Pons (tissue), 1 donor: ENCODE measurements at places on chromosomes 1 and 21.

DNA sequence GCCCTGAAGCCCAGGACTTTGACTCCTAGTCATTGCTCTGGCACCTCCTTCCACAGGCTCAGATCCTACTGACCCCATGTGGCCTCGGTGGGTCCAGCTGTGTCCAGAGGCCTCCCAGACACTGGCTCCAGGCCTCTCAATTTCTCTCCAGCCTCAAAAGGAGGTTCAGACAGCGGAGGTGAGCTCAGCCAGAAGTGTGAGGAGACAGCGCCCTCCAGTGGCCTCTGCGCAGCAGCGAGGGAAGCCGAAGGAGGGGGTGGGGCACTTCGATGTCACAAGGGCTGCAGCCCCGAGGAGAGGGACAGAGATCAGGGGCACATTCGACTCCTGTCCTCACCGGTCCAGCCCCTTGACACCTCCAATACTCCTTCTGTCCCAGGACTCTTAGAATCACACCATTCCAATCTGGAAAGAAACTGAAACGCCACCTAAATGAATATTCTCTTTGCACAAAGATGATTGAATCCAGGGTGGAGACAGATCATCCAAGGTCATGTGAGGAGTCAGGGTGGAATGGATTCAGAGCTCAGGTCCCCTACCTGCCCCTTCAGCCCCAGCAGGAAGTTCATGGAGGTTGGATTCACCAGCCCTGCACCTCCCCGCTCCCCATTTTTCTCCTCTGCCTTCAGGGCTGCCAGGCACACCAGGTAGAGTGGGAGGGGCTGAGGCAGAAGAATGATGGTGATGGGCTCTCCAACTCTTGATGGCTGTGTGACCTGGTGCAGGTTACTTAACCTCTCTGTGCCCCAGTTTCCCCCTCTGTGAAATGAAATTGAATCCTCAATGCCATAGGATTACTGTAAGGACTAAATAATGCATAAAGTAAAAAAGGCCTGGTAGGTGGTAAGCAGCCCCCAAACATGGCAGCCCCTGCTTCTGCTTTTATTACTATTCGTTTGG is 34.8 kb upstream of the ZBTB40 start:
- DNase-seq: peak; percentile 67

GRCh38 chr1:113834716-113835115 is 22.4 kb upstream of the RSBN1 start:
- DNase-seq: no peak

- no peak for DNase-seq
These were observed 63.2 kb downstream of the SSBP3 start for GRCh38 chr1:54342742-54343687.

GRCh38 chr1:233085566-233085965 is 135.2 kb downstream of the NTPCR start:
- no peak for DNase-seq

GRCh38 chr1:153352523-153352922 is 3.9 kb upstream of the PGLYRP4 start:
- DNase-seq: peak; percentile 64

- DNase-seq: peak; percentile 55
These were observed 1.4 kb upstream of the VAMP4 start for GRCh38 chr1:171743081-171743870.

DNA sequence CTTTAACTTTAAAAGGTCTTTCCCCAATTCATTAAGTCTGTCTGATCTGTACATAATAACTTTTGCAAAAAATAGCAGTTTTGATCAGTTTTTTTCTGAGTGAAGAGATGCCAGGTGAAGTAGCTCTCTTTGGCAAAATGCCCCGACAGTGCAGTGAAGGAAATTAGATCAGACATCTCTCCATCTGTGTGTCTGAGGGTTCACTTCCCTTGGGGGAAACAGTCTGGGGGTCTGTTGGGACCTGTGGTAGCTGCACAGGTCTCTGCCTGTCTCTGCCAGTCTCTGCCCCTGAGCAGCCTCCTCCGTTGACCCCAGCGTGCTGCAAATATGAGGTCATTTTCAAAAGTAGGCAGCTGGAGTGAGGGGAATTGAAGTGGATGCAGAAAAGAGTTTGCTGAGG is 54.5 kb downstream of the TBCE start:
- no peak for DNase-seq

- no peak for DNase-seq
These were observed 859 bp downstream of the NFASC start for GRCh38 chr1:204871405-204872037.

GRCh38 chr1:38858833-38859560 is 575 bp downstream of the RRAGC start:
- no peak for DNase-seq

DNA sequence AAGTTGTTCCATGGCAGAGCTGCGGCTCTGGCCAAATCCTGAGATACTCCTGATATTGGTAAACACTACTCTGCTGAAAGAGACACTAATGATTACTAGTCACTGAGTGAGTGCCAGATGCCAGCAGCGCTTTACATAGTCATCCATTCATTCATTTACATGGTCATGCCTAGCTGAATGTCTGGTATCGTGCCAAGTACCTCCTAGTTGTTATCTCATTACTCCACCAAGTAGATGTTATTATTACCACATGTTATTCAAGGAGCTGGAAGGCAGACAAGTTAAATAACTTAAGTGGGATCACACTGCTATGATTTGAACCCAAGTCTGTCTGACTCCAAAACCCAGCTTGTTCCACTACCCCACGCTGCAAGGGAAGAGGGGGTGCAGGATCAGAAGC is 4.7 kb downstream of the OLFML2B start:
- DNase-seq: no peak

DNA sequence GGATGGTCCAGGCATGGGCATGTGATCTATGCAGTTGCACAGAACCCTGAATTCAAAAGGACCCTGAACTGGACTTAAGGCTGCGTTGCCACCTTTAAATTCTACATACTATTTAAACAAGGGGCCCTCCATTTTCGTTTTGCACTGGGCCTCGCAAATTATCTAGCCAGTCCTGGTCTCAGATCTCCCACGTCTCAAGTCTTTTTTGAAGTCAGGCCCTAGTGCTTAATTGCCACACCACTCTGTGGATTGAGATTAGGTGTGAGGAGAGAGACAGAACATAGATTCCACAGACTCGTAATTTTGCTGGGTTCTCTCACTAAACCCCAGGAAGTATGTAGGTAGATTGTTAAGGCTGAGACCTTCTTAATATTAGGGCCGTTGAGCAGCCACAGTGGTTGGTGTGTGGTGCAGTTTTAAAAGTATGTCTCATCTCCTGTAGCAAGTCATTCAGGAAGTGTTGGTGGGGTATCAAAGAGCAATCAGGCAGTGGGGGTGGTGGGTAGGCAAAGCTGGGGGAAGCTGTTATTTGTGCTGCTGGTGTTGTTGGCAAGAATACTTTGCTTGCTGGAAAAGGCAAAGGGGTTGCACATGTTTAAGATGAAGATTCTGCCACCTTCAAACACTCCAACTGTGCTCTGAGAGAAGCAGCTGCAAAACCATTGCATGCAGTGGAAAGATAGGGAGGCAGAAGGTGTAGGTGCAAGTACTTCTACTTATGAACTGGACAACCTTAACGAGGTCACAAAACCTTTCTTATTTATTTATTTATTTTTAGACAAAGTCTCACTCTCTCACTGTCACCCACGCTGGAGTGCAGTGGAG is 11.2 kb downstream of the CD84 start:
- no peak for DNase-seq

GRCh38 chr1:10014016-10014415 is 17.0 kb downstream of the RBP7 start:
- DNase-seq: no peak

- no peak for DNase-seq
These were observed 20.6 kb upstream of the RNU1-4 start for GRCh38 chr1:16719571-16720350.

- DNase-seq: peak; percentile 95
These were observed 543 bp upstream of the KCNJ10 start for GRCh38 chr1:160070243-160071163.

DNA sequence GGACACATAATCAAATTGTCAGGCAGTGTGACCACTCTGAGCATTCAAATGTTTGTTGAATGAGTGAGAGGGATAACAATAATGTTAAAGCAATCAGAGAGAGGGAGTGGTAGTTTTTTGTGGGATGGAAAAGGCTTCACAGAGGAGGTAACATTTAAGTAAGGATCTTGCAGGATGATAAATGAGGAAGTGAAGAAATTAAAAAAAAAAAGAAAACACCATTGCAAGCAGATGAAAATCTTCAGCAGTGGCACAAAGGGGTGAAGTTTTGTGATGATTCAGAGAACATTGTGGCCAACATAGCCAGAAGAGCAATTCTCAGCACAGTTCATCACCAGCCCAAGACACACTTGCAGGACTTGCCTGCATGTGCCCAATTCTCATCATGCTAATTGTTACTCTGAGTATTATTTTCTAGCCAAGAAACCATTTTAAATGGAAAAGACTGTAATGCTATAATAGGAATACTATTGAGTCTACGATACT is 35.0 kb downstream of the OVGP1 start:
- DNase-seq: no peak

- no peak for DNase-seq
These were observed 59.9 kb upstream of the FBXO28 start for GRCh38 chr1:224054012-224054411.

- no peak for DNase-seq
These were observed 20.3 kb downstream of the ENO1 start for GRCh38 chr1:8858112-8858668.

DNA sequence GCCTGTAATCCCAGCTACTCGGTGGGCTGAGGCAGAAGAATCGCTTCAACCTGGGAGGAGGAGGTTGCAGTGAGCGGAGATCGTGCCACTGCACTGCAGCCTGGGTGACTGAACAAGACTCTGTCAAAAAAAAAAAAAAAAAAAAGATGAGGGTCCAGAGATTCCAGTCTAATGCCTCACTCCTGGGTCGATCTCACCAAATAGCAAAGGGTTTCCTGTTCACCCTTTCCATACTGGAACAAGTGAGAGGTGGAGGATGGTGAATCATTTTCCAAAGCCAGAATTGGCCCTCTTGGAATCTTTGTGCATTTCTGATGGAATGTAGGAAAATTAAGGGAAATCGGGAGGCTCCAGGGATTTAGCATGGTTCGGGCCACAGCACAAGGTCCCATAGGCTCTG is 58.1 kb upstream of the ZNF648 start:
- DNase-seq: no peak

- DNase-seq: peak; percentile 29
These were observed 978 bp downstream of the PRDM15 start for GRCh38 chr21:41877901-41878830.

GRCh38 chr1:161994175-161994668 is 29.4 kb downstream of the OLFML2B start:
- DNase-seq: peak; percentile 81

GRCh38 chr1:47763591-47764171 is 233.5 kb downstream of the TRABD2B start:
- DNase-seq: peak; percentile 3

DNA sequence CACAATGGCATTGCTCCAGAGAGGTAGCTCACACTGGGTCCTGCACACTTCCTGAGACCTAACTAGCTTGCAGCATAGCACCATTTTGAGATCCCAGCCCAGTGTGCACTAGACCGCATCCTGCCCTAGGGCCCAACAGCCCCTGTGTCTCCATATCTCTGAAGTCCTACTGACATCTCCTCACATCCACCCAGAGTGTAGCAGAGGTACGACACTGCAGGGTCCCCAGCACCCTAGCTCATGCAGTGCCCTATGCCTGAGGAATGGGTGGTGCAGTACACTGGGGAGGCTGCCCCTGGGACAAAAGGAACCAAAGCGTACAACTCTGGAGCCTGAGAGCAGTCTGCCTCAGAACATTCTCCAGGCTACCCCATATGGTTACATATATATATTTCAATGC is 111.4 kb upstream of the DEPDC1 start:
- DNase-seq: no peak

GRCh38 chr21:33884376-33885171 is 31.0 kb downstream of the ATP5PO start:
- no peak for DNase-seq

- DNase-seq: no peak
These were observed 123.7 kb downstream of the NOS1AP start for GRCh38 chr1:162193221-162193620.

DNA sequence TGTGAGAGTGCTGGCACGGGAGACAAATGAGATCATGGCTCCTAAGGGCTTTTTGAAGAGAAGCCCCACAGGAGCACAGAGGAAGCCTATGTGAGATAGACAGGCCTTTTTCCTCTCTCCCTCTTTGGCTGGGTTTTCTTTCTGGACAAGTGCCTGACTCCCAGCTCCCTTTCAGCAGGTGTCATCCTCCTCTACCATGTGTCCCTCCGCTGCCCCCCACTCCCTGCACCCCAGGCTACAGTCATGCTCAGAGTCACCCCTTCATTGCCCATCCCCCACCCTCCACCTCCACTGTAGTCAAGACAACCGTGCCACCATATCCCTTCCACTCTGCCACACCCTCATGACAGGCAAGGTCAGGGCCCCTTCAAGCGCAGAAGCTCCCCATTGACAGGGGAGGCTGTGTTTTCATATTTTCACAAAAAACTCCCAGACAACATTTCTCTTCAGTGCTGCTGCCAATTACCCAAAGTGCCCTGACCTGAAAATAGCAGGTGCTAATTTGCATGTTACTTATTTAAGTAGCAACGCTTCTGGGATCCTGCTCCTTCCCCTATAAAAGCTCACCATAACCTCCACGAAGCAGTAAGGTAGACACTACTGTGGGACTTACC is 92.1 kb upstream of the IPO9 start:
- peak; percentile 50 for DNase-seq

DNA sequence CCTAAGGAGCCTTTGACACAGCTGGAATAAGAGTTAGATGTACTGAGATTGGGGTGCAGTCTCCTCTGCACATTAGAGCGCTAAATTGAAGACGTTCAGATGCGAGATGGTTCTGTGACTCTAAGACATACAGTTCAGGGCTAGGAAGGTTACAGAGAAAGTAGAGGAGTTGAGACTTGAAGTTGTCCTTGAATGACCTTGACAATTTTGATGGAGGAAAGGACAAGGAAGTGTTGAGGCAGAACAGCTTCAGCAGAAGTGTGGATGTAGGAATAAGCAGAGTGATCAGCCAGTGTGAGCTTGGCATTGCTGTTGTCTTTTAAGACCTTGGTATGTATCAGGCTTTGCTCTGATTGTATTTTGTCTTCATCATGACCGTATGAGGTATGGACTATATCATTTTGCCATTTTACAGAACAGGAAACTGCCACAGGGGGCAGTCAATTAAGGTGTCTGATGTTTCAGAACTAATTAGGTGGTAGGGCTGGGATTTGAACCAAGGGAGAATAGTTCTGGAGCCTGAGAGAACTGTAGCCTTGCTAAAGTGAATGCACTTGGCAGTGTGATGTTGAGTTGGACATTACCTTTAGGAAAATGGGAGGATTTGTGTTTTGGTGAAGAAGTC is 9.2 kb downstream of the TTF2 start:
- no peak for DNase-seq

GRCh38 chr1:99728494-99729235 is 37.8 kb downstream of the FRRS1 start:
- peak; percentile 15 for DNase-seq

- DNase-seq: no peak
These were observed 2.4 kb downstream of the ENO1 start for GRCh38 chr1:8876087-8876486.

GRCh38 chr1:12851779-12852178 is 3.3 kb upstream of the HNRNPCL1 start:
- DNase-seq: no peak
